ENCODE measurements at places on chromosomes 7 and 10.

DNA sequence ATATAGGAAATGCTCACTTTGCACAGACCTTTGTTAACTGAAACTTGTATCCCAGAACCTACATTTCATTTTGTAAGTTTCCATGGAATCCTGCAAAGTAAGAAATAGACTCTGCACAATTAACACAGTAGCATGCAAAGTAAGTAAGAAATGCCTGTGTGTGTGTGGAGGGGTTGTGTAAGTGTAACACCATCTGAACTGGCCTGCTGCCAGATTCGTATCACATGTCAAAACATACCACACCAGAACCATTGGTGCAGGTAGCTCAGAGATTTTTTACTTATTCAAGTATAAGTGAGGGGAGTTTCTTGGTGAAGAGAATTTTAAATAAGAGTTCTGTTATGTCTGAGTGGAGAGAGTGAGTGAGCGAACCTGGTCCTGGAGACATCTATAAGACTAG is 17.9 kb upstream of the DDX21 start:
- peaks cover 29% of the 10 kb centered on the region for H3K36me3 ChIP-seq
- DNase-seq: no peak
- no peaks in the 10 kb centered on the region for H3K4me1 ChIP-seq
- no peak overlapping the region for H3K4me3 ChIP-seq

DNA sequence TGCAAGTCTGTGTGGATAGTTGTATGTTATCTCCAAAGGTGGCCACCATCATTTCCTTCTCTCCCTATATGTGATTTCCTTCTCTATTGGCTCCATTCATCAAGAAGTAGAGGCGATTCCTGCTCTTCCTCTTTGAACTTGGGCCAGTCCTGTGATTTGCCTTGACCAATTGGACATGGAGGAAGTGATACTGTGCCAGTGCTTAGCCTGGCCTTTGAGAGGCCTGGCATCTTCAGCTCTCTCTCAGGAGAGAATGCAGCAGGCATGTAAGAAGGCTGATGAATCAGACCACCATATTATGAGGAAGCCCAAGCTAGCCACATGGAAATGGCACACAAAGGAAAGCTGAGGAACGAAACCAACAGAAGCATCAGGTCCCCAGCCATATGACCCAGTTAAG is 195.0 kb upstream of the SVIL start:
- no peak for DNase-seq
- H3K27ac ChIP-seq: no peak overlapping the region
- no peaks in the 10 kb centered on the region for H3K36me3 ChIP-seq
- no peaks in the 10 kb centered on the region for H3K27me3 ChIP-seq
- H3K4me3 ChIP-seq: no peak overlapping the region

GRCh38 chr7:110720626-110721025 is 370.3 kb upstream of the LRRN3 start:
- no peaks in the 10 kb centered on the region for H3K36me3 ChIP-seq
- no peaks in the 10 kb centered on the region for H3K4me1 ChIP-seq
- H3K4me3 ChIP-seq: no peak overlapping the region
- no peak for DNase-seq
- no peak overlapping the region for H3K27ac ChIP-seq
- H3K27me3 ChIP-seq: no peaks in the 10 kb centered on the region

DNA sequence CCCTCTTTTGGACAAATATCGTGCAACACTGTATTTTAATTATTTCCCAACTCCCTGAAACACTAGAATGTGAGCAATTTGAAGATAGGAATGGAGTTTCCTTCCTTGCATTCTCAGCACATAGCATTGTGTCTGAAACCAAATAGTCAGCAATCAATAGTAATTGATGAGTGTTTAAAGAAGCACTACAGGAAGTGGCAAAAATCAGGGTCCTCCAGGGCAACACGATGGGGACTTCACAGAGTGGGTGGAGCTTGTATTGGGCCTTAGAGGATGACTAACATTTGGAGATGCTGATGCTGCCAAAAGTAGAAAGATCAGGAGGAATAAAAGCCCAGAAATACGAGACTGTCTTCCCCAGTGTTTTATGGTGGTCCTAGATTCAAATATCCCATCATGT is 94.9 kb downstream of the NPSR1 start:
- DNase-seq: no peak
- peaks cover 2% of the 10 kb centered on the region for H3K27me3 ChIP-seq
- H3K36me3 ChIP-seq: no peaks in the 10 kb centered on the region
- H3K4me1 ChIP-seq: peaks cover 10% of the 10 kb centered on the region
- H3K27ac ChIP-seq: no peak overlapping the region

DNA sequence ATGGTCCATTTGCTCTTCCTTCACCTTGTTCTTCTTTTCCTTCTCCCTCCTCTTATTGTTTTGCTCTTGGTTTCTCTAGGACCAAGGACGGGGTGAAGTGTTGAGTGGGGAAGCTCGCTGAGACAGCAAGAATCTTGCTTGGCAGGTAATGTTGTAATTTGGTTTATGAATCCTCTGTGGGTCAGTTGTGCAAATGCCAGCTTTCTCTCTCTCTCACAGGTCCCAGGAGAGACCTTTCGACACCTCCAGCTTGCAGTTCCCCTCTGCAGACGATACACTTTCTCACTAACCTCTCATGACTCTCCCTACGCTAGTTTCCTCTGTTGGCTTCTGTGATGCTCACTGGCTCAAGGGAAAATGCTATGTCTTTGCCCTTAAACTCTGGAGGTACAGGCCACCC is 77.0 kb downstream of the FRMD4A start:
- no peaks in the 10 kb centered on the region for H3K27me3 ChIP-seq
- H3K27ac ChIP-seq: no peak overlapping the region
- peaks cover 8% of the 10 kb centered on the region for H3K4me1 ChIP-seq

DNA sequence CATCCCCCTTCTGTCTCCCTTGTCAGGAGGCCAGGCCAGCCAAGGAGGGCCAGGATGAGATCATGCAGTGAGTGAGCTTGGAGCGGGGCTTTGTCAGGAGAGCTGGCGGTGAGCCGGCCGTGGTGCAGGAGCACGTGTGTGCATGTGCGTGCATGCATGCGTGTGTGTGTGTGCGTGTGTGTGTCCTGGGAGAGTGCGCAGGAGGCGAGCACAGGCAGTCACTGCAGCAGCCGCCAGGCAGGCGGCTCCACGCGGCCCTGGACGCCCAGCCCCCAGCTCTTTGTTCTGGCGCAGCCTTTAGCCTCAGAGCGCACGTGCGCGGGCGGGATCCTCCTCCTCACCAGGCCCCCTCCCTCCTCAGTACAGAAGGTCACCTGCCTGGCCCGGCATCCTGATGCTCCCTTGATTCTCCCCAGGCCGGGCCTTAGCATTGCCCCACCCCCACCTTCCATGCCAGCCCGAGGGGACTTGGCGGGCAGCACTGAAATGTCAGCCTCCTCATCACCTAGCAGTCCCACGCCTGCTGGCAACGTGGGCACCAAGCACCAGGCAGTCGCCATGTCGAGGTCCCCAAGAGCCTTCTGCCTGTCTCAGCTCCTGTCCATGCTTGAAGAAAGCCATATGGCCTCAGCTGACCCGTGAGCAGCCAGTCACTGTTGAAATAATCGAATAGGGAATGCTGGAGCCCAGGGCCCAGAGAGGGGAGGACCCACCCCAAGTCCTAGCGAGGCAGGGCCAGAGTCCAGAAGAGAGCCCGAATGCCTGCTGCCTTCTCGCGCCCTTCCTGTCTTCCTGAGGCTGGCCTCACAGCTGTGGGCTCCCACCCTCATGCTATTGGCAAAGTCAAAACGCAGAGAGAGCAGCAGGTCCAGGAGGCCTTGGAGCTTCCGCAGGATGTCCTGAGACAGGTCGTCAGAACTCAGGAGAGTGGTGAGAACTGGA is 125.9 kb upstream of the PPIF start:
- H3K4me1 ChIP-seq: peaks cover 40% of the 10 kb centered on the region
- no peaks in the 10 kb centered on the region for H3K27me3 ChIP-seq
- DNase-seq: peak; percentile 86
- no peak overlapping the region for H3K4me3 ChIP-seq
- H3K27ac ChIP-seq: peak overlapping the region; percentile 8

DNA sequence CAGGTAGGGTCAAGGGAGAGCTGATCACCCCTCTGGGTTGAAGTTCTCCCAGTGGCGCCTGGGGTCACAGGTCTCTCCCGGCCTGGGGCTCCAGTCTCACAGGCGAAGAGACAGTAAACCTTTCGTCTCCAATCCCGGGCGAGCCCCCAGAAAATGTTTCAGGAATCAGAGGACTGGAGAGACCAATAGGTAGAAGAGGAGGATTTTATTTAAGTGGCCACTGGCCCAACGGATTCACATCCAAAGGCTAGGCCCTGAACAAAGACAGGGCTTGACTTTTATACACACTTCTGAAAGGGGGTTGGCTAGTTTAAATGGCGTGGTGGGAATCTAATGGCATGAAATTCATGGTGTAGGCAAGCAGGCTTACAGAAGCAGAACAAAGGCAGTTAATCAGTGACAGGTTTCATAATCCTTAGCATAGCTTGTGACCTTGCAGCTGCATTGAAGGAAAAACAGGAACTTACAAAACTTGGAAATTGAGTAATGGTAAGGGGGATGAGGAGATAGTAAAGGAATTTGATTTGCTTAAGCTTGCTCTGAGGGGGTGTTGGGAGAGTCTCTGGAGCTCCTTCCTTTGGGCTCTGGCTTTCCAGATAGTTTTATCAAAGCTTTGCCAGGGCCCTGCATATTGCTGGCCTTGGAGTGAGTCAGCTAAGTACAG is 105.5 kb downstream of the TRIM24 start:
- peak; percentile 71 for DNase-seq
- H3K27me3 ChIP-seq: no peaks in the 10 kb centered on the region
- H3K36me3 ChIP-seq: peaks cover 20% of the 10 kb centered on the region
- H3K27ac ChIP-seq: no peak overlapping the region
- no peaks in the 10 kb centered on the region for H3K4me1 ChIP-seq

GRCh38 chr7:150520145-150520544 is 5.5 kb downstream of the GIMAP7 start:
- no peak overlapping the region for H3K27ac ChIP-seq
- H3K36me3 ChIP-seq: no peaks in the 10 kb centered on the region
- H3K4me3 ChIP-seq: no peak overlapping the region
- H3K4me1 ChIP-seq: no peaks in the 10 kb centered on the region
- no peaks in the 10 kb centered on the region for H3K27me3 ChIP-seq

- peaks cover 4% of the 10 kb centered on the region for H3K36me3 ChIP-seq
- H3K4me3 ChIP-seq: no peak overlapping the region
- no peaks in the 10 kb centered on the region for H3K4me1 ChIP-seq
- no peaks in the 10 kb centered on the region for H3K27me3 ChIP-seq
These were observed 47.3 kb downstream of the CDCA7L start for GRCh38 chr7:21898265-21898930.

- no peak overlapping the region for H3K27ac ChIP-seq
- H3K4me1 ChIP-seq: peaks cover 28% of the 10 kb centered on the region
- no peaks in the 10 kb centered on the region for H3K27me3 ChIP-seq
- H3K36me3 ChIP-seq: no peaks in the 10 kb centered on the region
These were observed 259.8 kb upstream of the KLF14 start for GRCh38 chr7:130993671-130994365.

GRCh38 chr7:15855525-15856109 is 169.1 kb upstream of the MEOX2 start:
- no peak for DNase-seq
- H3K36me3 ChIP-seq: no peaks in the 10 kb centered on the region
- no peaks in the 10 kb centered on the region for H3K27me3 ChIP-seq
- no peak overlapping the region for H3K4me3 ChIP-seq
- H3K27ac ChIP-seq: no peak overlapping the region

DNA sequence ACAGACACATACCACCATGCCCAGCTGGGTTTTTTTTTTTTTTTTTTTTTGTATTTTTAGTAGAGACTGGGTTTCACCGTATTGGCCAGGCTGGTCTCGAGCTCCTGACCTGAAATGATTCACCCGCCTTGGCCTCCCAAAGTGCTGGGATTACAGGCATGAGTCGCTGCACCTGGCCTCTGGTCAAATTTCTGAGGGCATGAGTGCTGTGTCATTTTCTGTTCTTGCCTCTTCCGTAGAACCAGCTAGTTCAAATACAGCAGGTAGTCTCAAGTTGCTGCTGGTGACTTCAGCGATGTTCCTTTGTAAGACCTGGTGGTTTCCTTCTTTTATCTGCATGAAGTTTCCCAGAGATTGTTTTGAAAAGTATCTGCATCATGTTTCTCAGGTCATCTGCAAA is 134.8 kb upstream of the SHH start:
- H3K4me1 ChIP-seq: peaks cover 18% of the 10 kb centered on the region
- H3K4me3 ChIP-seq: no peak overlapping the region

- H3K36me3 ChIP-seq: no peaks in the 10 kb centered on the region
- H3K27ac ChIP-seq: no peak overlapping the region
- H3K4me1 ChIP-seq: no peaks in the 10 kb centered on the region
- peak; percentile 11 for DNase-seq
These were observed 94.4 kb upstream of the KIAA1217 start for GRCh38 chr10:24114556-24114955.

DNA sequence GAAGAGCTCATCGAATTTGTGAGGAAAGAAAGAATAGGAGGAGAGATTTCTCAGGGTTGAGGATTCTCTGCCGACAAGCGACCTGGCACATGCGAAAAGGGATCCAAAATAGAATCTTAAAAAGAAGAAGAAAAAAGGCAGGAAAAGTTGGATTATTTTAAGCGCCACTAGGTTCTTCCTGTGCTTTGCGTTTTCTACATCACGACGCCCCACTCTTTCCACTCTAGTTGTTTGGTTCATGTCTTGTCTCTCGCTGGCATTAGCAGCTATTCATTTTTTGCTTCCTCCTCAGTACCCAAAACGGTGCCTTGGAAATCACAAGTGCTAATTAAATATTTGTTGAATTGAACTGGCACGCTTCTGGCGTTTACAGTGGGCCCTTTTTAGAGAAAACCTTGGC is 674 bp upstream of the FRA10AC1 start:
- peak overlapping the region; percentile 78 for H3K27ac ChIP-seq
- peak; percentile 2 for DNase-seq
- H3K4me1 ChIP-seq: peaks cover 10% of the 10 kb centered on the region
- no peaks in the 10 kb centered on the region for H3K27me3 ChIP-seq
- H3K4me3 ChIP-seq: peak overlapping the region; percentile 92

DNA sequence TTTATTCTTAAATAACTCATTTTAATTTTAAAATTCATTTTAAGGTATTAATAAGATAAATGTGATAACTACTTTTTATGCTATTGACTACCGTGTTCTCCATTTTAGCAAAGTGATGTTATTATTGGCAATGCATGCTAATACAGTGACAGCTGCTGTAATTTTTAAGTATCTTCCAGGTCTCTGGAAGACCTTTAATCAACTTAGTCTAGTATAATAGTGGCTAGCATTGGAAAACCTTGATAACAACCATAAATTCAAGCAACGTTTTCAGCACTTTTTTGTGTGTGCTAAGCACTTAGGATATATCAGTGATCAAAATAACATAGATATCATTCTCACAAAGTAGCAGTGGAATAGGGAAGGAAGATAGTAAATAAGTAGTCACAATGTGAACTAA is 230.9 kb upstream of the MAGI2 start:
- no peak overlapping the region for H3K4me3 ChIP-seq
- H3K27me3 ChIP-seq: no peaks in the 10 kb centered on the region
- H3K27ac ChIP-seq: no peak overlapping the region
- H3K4me1 ChIP-seq: peaks cover 3% of the 10 kb centered on the region
- DNase-seq: no peak
- no peaks in the 10 kb centered on the region for H3K36me3 ChIP-seq

GRCh38 chr7:125481323-125481722 is 551.7 kb upstream of the POT1 start:
- H3K27me3 ChIP-seq: no peaks in the 10 kb centered on the region
- no peak overlapping the region for H3K27ac ChIP-seq
- H3K36me3 ChIP-seq: no peaks in the 10 kb centered on the region
- no peaks in the 10 kb centered on the region for H3K4me1 ChIP-seq

GRCh38 chr7:42181566-42181965 is 55.4 kb downstream of the GLI3 start:
- no peaks in the 10 kb centered on the region for H3K27me3 ChIP-seq
- H3K4me1 ChIP-seq: no peaks in the 10 kb centered on the region
- no peaks in the 10 kb centered on the region for H3K36me3 ChIP-seq
- H3K4me3 ChIP-seq: no peak overlapping the region
- no peak overlapping the region for H3K27ac ChIP-seq
- DNase-seq: peak; percentile 42

- H3K4me1 ChIP-seq: no peaks in the 10 kb centered on the region
- H3K36me3 ChIP-seq: no peaks in the 10 kb centered on the region
- H3K27me3 ChIP-seq: peaks cover 13% of the 10 kb centered on the region
- H3K27ac ChIP-seq: no peak overlapping the region
These were observed 6.3 kb upstream of the COL13A1 start for GRCh38 chr10:69795242-69795934.
